ENCODE measurements at places on chromosomes 4 and X.
A peak's percentile ranks its signal among the peaks of the same experiment; 100 is the strongest.

DNA sequence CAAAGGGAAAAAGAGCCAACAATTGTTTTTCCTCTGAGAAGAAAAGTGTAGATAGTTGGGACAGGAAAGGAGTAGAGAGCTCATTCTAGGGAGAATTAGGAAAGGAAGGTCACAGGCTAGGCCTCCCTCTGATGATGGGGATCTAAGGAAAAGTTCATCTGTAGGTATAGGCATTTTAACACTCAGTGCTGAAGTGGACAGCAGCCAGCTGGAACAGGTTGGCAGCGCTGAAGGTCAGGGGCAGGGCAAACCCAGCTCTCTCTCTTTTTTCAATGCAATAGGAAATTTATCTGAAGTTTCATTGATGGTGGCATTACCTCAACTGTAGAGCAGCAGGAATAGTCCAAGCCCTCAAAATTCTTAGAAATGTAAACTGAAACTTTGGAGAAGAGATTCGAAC lies 98.5 kb upstream of the ETNPPL start:
- H3K4me3 ChIP-seq = no peak overlapping the region
- no peaks in the 10 kb centered on the region for H3K36me3 ChIP-seq
- H3K4me1 ChIP-seq = no peaks in the 10 kb centered on the region
- peak; percentile 22 for DNase-seq
- no peak overlapping the region for H3K27ac ChIP-seq
- H3K27me3 ChIP-seq = no peaks in the 10 kb centered on the region

DNA sequence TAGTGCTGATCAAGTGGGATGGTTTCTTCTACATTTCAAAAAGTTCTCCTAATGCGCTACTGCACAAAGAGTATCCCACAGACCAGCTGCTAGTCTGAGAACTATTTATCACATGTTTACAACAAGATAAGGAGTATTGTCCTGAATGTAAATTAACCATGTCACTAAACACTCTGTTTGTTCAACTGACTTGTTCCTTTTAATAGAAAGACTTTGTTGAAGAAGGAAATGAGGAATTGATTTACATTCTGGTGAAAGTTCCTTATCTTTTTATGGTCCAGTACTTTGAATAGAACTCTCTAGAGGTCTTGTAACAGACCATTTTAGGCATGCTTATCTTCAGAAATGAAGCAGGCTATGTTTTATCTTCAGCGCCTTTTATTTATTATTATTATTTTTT lies 67.3 kb upstream of the IL13RA1 start:
- no peak overlapping the region for H3K4me3 ChIP-seq
- no peaks in the 10 kb centered on the region for H3K36me3 ChIP-seq
- no peak for DNase-seq

DNA sequence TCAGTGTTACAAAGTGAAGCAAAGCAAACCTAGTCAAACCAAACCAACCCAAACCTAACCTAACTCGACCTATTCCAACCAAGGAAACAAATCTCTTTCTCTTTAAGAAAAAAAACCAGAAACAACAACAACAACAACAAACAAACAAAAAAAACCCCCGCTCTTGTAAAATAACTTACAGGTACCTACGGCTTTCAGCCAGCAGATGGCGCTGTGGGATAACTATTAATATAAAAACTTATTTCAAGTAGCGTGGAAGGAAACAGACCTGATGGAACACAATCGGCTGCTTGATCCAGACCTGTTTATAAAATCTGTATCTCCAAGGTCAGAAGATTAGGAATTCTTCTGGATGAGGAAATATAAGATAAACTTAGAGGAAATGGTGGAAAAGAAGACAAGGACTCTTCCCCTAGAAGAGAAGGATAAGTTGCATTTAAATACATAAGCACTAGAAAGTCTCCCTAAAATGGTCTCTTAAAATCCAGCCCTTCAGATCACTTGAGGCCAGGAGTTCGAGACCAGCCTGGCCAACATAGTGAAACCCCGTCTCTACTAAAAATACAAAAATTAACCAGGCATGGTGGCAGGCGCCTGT lies 34.4 kb upstream of the CDKL5 start:
- no peak overlapping the region for H3K4me3 ChIP-seq

DNA sequence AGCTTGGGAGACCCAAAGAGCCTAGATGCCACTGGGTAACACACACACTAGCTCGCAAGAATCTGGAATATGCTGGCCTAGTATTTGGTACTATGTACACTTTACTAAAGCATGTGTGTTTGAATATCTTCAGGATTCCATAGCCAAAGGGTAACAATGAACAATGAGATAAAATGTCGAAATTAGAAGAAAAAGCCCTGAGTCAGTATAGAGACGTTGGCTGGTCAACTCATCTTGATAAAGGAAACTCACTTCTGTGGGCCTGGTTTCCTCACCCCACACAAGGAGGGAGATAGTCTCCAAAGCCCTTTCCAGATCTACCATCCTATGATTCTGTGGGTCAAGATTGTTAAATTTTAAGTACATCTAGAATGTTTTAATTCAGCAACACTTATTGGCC lies 6.9 kb downstream of the ZDHHC9 start:
- H3K4me3 ChIP-seq = no peak overlapping the region
- no peaks in the 10 kb centered on the region for H3K27me3 ChIP-seq
- no peak for DNase-seq
- H3K4me1 ChIP-seq = no peaks in the 10 kb centered on the region
- H3K27ac ChIP-seq = no peak overlapping the region

- no peaks in the 10 kb centered on the region for H3K36me3 ChIP-seq
- no peak overlapping the region for H3K27ac ChIP-seq
- no peak overlapping the region for H3K4me3 ChIP-seq
- H3K27me3 ChIP-seq = no peaks in the 10 kb centered on the region
These were observed 1163.5 kb upstream of the PABPC4L start for GRCh38 chr4:135365065-135365464.

DNA sequence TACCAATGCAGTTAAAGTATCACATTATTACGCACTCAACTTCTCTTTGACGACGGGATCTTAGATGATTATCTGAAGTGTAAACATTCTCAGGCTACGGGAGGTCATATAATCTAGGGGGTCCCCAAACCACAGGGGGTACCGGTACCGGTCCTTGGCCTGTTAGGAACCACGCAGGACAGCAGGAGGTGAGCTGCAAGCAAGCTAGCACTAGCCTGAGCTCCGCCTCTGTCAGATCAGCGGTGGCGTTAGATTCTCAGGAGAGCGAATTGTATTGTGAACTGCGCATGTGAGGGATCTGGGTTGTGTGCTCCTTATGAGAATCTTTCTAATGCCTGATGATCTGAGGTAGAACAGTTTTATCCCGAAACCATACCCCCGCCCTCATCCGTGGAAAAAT lies 20.6 kb upstream of the PRR27 start:
- no peaks in the 10 kb centered on the region for H3K27me3 ChIP-seq
- no peaks in the 10 kb centered on the region for H3K36me3 ChIP-seq
- no peak overlapping the region for H3K4me3 ChIP-seq
- no peak for DNase-seq
- no peak overlapping the region for H3K27ac ChIP-seq

GRCh38 chr4:186942758-186943377 lies 219.2 kb upstream of the FAT1 start:
- peaks cover 8% of the 10 kb centered on the region for H3K4me1 ChIP-seq
- no peak overlapping the region for H3K4me3 ChIP-seq
- H3K27ac ChIP-seq = no peak overlapping the region
- peak; percentile 25 for DNase-seq

GRCh38 chr4:124915073-124915472 lies 202.5 kb upstream of the ANKRD50 start:
- no peak overlapping the region for H3K4me3 ChIP-seq
- H3K4me1 ChIP-seq = no peaks in the 10 kb centered on the region
- H3K36me3 ChIP-seq = no peaks in the 10 kb centered on the region

GRCh38 chrX:39577206-39577984 lies 520.4 kb downstream of the BCOR start:
- no peak for DNase-seq
- H3K27me3 ChIP-seq = peaks cover 6% of the 10 kb centered on the region
- no peak overlapping the region for H3K27ac ChIP-seq
- H3K4me3 ChIP-seq = no peak overlapping the region
- H3K4me1 ChIP-seq = no peaks in the 10 kb centered on the region

- H3K27me3 ChIP-seq = no peaks in the 10 kb centered on the region
- no peaks in the 10 kb centered on the region for H3K36me3 ChIP-seq
- H3K4me3 ChIP-seq = no peak overlapping the region
- DNase-seq = no peak
- H3K4me1 ChIP-seq = no peaks in the 10 kb centered on the region
These were observed 35.4 kb upstream of the FBXW7 start for GRCh38 chr4:152571296-152571695.

All from pancreas (tissue), 10 donors.